SK-N-MC (cell line): ENCODE measurements at places on chromosomes 5 and 9.

- no peak for DNase-seq
Observed at GRCh38 chr5:39363217-39363616, 1.1 kb downstream of the C9 start.

- DNase-seq, result no peak
Observed at GRCh38 chr5:103126557-103126956, 6.5 kb downstream of the PPIP5K2 start.

- no peak for DNase-seq
Observed at GRCh38 chr9:14358523-14358922, 44.6 kb upstream of the NFIB start.

- no peak for DNase-seq
Observed at GRCh38 chr5:90099099-90099498, 310.5 kb downstream of the CETN3 start.

GRCh38 chr5:95858023-95858461, 35.5 kb upstream of the GLRX start:
- DNase-seq, result no peak

- DNase-seq, result peak; percentile 53
Observed at GRCh38 chr5:60232036-60232795, 338.7 kb upstream of the PDE4D start.

- no peak for DNase-seq
Observed at GRCh38 chr5:1400211-1400855, 44.9 kb downstream of the SLC6A3 start.

GRCh38 chr9:12680341-12680740, 12.8 kb upstream of the TYRP1 start:
- peak; percentile 89 for DNase-seq

GRCh38 chr5:156191547-156191946, 135.4 kb upstream of the SGCD start:
- no peak for DNase-seq

DNA sequence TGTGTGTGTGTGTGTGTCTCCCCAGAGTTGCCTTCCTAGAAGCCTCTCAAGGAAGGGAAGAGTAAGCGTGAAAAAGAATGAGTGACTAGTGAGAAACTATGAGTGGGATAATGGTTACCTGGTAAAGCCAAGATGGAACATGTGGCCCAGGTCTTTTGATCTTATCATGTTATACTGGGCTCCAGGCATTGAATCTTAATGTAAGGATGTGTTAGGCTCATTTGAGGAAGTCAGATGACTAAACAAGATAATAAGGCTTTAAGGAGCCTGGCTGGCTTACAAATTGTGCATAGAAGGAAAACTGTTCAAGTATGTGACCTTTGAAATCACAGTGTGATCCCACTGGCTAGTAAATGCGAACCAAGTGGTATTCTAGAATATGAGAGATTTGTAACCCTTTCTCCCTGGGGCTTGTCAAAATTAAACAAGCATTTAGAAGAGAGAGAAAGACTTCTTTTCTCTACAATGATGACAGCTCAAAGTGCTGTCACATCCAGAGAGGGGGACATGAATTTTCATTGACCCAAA, 29.9 kb upstream of the HMHB1 start:
- DNase-seq, result no peak

DNA sequence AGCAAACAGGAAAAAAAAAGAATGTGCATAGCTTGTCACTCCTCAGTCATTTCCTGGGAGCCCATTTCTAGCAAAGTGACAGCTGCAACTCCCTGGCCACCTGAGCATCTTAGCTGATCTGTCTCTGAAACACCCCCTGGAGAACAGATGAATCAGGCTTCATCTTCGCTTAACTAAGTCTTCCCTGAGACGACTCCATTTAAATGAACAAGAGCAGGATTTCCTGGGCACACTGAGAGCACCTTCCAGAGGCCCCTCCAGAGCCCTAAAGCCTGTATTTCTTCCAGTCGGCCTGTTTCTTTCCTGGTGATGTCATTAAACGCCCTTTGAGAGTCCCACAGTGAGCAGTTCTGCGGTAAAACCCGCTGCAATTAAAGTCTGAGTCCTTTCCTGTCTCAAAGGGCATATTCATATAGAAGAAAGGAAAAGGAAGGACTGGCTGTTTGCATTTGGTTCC, 13.9 kb downstream of the TGFBI start:
- no peak for DNase-seq

- DNase-seq, result no peak
Observed at GRCh38 chr9:5113523-5113922, 71.9 kb downstream of the INSL6 start.

DNA sequence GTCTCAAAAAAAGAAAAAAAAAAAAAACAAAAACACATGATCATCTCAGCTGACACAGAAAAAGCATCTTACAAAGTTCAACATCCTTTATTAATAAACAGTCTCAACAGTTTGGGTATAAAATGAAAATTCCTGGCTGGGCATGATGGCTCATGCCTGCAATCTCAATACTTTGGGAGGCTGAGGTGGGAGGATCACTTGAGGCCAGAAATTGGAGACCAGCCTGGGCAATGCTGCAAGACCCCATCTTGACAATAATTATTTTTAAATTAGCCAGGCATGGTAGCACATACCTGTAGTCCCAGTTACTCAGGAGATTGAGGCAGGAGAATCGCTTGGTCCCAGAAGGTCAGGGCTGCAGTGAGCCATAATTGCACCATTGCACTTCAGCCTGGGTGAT, 7.9 kb upstream of the CNTRL start:
- DNase-seq, result no peak

DNA sequence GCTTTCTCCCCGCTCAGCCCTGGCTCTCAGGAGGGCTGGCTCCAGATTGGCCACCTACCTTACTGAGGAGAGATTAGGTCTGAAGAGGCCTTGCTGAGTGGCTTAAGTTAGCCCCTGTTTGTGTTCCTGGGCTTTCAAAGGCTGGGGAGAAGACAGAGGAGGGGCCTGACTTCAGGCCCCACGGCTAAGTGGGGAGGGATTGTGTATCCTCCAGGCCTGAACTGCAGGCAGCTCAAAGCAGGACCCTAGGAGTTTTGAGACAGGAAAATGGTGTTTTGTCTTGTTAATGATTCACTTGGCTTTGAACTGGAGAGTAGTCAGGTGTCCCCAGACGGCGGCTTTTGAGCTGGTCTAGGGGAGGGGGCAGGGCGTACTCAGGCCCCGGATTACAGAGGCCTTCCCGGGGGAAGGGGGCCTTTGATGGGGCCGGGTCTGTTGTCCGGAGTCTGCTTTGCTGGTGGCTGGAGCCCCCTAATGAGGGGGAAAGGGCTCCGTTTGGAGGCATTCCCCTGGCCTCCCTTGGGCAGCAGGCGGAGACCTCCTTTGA, 162.0 kb upstream of the SMIM23 start:
- DNase-seq, result no peak

DNA sequence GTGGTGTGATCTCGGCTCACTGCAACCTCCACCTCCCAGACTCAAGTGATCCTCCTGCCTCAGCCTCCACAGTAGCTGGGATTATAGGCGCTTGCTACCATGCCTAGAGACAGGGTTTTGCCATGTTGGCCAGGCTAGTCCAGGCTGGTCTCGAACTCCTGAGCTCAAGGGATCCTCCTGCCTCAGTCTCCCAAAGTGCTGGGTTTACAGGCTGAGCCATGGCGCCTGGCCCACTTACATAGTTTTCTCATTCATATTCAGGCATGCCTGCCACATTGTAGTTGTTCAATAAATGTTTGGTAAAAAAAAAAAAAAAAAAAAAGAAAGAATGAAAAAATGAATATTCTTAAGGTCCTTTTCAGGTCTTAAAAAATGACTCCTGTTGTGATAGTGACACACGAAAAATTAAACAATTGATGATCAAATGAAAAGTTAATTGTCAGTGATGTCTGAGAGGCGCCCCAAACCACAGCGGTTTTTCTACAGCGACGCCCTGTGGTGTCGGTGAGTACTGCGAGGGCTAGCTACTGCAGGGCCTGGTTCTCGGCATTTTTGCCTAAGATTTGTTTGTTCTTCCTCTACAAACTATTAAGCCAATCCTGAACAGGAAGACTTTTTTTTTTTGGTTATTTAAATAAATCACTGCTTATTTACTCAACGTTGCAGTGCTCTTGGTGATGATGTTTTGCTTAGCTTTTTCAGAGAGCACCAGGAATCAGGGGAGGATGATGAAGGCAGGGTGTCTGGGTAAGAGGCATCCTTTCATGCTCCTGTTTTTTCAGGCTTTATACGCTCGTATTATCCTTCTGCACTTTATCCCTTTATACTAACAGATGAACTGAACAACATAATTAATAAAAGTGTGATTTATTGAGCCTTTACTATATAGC, 67.0 kb upstream of the DPYSL3 start:
- DNase-seq, result no peak

GRCh38 chr5:34827588-34828506, 11.1 kb upstream of the TTC23L start:
- DNase-seq, result no peak
